ENCODE measurements at places on chromosomes 5 and 9. TPM values are rescaled to one million over a fixed set of nuclear protein-coding genes. Genes with fewer than 3 reads are reported as not detected.

GPSM1 gene
- total RNA-seq: 21.7 TPM

GRCh38 chr5:106288979-106289378 lies 1381.8 kb downstream of the EFNA5 start:
- H3K27ac ChIP-seq: no peak overlapping the region
- no peak overlapping the region for H3K4me3 ChIP-seq
- no peak for DNase-seq
- H3K27me3 ChIP-seq: no peaks in the 10 kb centered on the region
- no peaks in the 10 kb centered on the region for H3K36me3 ChIP-seq

GRCh38 chr5:14281746-14282181 lies 138.6 kb downstream of the TRIO start:
- peaks cover 66% of the 10 kb centered on the region for H3K4me1 ChIP-seq
- H3K27ac ChIP-seq: no peak overlapping the region
- no peak for DNase-seq
- no peaks in the 10 kb centered on the region for H3K36me3 ChIP-seq

DNA sequence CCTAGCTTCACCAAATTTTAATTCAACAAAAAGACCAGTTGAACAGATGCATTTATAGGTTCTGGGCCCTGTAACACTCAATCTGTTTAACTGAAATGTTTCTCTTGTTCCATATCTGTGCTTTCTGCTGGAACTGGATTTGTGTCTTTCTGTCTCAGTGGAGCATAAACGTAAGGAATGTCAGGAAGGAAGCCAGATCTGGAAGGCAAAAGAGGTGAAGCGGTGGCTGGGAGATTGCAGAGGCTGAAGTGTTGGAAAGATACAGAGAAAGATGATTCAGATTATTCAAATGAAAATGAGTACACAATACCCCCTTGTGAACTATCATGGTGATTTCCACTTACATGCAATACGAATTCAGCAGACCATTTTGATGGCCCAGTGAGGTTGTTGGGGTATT lies 406.8 kb downstream of the BRINP1 start:
- H3K36me3 ChIP-seq: no peaks in the 10 kb centered on the region
- H3K4me3 ChIP-seq: no peak overlapping the region
- no peak for DNase-seq
- no peaks in the 10 kb centered on the region for H3K27me3 ChIP-seq

- H3K27ac ChIP-seq: no peak overlapping the region
- H3K4me1 ChIP-seq: peaks cover 5% of the 10 kb centered on the region
- no peak for DNase-seq
These were observed 214.5 kb upstream of the RASA1 start for GRCh38 chr5:87053146-87053545.

SV2C gene
- 0.23 TPM for total RNA-seq

DNA sequence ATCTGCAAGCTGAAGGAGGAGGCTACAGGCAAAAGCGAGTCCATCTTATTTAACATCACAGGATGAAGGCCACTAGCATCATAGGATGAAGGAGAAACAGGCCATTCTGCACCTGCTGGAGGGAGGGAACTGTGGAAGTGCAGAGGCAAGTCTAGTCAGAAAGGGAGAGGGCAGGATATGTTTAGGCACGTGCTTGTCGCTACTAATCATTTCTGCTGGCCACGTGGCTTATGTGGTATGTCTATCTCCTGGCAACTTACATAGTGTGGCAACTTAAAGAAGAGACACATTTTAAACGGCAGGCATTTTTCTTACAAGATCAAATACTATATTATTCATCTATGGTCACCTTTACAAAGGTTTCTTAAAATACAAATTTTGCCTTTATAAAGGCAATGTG lies 74.0 kb downstream of the GNAQ start:
- no peaks in the 10 kb centered on the region for H3K27me3 ChIP-seq
- no peak overlapping the region for H3K27ac ChIP-seq
- no peak overlapping the region for H3K4me3 ChIP-seq
- H3K4me1 ChIP-seq: peaks cover 67% of the 10 kb centered on the region
- no peaks in the 10 kb centered on the region for H3K36me3 ChIP-seq

PCDHA8 gene
- 0.04 TPM for total RNA-seq

CDKN2B gene
- 3.0 TPM for total RNA-seq
